ENCODE measurements at places on chromosomes 11 and 22.

GRCh38 chr11:11178671-11179638 lies 174.1 kb downstream of the CSNK2A3 start:
- DNase-seq = peak; percentile 77

GRCh38 chr11:119374632-119375336 lies 6.7 kb downstream of the USP2 start:
- no peak for DNase-seq

- peak; percentile 52 for DNase-seq
These were observed 31.3 kb downstream of the CTNND1 start for GRCh38 chr11:57792870-57793269.

DNA sequence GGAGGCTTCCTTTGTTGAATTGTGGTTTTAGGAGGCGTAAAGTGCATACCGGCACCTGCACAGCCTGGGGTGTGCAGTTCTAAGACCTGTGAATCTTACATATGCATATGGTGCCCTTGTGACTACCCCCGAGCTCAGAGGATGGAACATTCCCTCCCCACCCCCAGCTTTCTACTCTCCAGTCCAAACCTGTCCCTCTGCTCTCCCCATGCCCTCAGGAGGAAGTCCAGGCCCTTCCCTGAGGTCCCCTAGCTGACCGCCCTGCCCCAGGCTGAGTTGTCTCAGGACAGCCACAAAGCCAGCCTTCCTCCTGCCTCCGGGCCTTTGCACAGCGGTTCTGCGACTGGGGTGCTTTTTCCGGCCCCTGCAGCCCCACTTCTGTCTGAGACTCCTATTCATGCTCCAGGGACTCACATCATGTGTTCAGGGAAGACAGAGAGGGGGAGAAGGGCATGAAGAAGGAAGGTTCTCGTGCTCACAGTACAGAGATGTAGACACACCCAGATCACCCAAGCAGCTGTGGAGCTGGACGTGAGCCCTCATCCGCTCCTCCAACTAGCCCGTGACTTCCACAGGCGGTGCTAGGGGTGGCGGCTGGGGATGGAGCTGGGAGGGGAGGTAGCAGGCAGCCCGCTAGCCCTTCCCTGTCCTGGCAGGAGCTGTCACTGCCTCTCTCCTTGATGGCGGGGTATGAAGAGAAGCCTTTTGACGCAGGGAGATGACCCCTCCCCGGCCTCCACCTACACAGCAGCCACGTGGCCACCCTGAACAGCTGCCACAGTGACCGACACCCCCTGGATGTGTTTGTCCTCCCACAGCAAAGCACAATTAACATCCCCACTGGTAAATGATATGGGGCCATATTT lies 50.8 kb downstream of the FLRT1 start:
- DNase-seq = no peak

DNA sequence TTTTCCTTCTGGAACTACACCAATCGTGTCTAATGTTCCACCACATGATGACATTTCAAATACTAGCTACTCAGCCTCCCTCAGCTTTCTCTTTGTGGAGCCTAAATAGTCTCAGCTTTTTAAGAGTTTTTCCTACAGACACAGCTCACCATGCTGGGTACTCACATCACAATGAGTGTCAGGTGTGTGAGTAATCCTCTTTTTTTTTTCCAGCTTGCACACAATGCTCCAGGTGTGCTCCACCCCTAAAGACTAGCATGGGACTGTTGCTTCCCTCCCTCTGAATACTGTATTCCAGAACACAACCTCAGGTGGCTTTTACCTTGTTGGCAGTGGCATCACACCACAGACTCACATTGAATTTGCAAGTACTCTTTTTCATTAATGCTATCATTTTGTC lies 11.7 kb downstream of the BTG4 start:
- DNase-seq = no peak
